ENCODE measurements at places on chromosomes 13 and 19. TPM values are rescaled to one million over a fixed set of nuclear protein-coding genes. Genes with fewer than 3 reads are reported as not detected.

Gene NLRP7
- total RNA-seq = not detected

Gene HSH2D
- 38.2 TPM for total RNA-seq

Gene LRFN3
- 8.3 TPM for total RNA-seq

Gene PDCD2L
- 35.2 TPM for total RNA-seq

Gene ADAMTSL5
- total RNA-seq = 2.5 TPM

Gene SH2D3A
- total RNA-seq = 23.2 TPM

Gene VSTM2B
- total RNA-seq = not detected

DNA sequence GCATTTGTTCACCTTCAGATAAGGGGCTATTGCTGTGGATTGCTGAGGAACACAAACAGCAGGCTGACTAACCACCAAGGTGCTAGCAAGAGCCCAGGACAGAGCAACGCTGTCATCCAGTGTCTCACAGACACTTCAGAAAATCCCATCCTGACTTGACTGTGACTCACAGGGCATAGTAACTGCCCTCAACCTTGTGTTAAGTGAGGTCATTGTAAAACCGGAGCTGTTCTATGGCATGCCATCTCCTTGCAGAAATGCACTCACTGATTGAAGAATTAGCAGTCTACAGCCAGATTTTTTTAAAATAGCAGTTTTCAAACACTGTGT, 51.1 kb downstream of the TNFRSF19 start:
- no peak overlapping the region for H3K4me3 ChIP-seq
- H3K27me3 ChIP-seq = peaks cover 4% of the 10 kb centered on the region
- H3K27ac ChIP-seq = no peak overlapping the region
- no peaks in the 10 kb centered on the region for H3K4me1 ChIP-seq
- H3K36me3 ChIP-seq = no peaks in the 10 kb centered on the region
- peak; percentile 37 for DNase-seq

GRCh38 chr13:46728777-46729176, 68.2 kb downstream of the ESD start:
- H3K27me3 ChIP-seq = no peaks in the 10 kb centered on the region
- H3K36me3 ChIP-seq = peaks cover 39% of the 10 kb centered on the region
- DNase-seq = peak; percentile 57

DNA sequence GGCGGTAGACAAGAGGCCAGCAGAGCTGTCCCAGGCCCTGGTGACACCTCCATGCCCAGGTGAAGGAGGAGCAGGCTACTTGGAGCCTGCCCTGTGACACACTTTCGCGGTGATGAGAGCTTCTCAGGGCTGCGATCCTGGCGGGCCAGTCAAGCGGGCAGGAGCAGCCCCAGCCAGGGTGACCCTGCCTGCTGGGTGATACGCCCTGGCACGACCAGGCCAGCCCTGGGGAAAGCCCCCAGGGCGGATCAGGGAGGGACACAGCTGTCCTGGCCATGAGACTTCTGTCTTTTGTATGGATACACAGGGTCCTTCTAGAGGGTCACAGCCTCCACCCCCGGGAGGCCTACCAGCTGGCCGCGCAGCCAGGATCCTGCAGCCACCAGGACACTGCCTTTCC, 13.1 kb downstream of the DNM2 start:
- DNase-seq = no peak
- no peaks in the 10 kb centered on the region for H3K27me3 ChIP-seq
- H3K4me3 ChIP-seq = no peak overlapping the region
- H3K27ac ChIP-seq = peak overlapping the region; percentile 87
- peaks cover 53% of the 10 kb centered on the region for H3K4me1 ChIP-seq

- no peaks in the 10 kb centered on the region for H3K27me3 ChIP-seq
- peaks cover 32% of the 10 kb centered on the region for H3K4me1 ChIP-seq
- DNase-seq = no peak
- no peak overlapping the region for H3K4me3 ChIP-seq
Observed at GRCh38 chr19:43447655-43448054, 17.8 kb downstream of the LYPD3 start.

- no peak overlapping the region for H3K27ac ChIP-seq
- H3K4me3 ChIP-seq = no peak overlapping the region
- no peaks in the 10 kb centered on the region for H3K27me3 ChIP-seq
- H3K36me3 ChIP-seq = peaks cover 12% of the 10 kb centered on the region
- DNase-seq = no peak
Observed at GRCh38 chr13:41212881-41213280, 18.5 kb upstream of the KBTBD7 start.

DNA sequence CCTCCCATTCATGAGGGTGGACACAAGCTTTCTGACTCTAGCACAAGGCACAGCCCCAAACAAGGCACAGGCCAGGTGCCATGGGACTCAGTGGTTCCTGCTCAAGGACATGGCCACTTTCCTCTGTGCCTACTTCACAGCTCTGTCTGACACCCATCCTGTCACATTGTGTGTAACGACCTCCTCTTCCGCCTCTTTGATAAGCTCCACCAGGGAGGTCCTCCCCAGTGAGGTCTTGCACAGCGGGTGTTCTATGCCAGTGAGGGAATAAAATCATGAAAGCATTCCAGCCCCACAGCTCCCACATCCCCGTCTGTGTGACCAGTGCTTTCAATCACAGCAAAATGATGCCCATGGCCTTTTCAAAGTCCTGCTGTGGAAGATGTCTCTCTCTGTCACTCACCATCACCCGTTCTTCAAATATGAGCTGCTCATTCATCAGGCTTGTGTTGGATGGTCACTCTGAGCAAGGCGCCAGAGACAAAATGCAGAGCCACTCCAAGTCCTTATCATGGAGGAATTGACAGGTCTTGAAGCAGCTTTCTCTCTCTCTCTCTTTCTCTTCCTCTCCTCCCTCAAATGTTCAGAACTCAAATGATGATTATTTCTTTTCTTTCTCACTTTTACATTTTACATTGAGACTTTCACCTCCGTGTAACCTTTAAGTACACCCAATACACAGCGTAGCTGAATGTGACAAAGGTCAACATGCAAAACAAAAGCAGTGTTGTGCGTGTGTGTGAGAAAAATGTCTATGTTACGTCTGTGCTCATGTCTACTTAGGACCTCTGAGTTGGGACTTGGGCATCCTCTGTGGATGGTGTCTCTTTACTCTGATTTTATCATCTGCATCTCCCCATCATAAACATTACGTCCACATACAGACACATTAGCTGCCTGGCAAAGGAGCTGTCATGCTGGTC, 8.0 kb upstream of the SPATA13 start:
- no peak overlapping the region for H3K27ac ChIP-seq
- no peaks in the 10 kb centered on the region for H3K4me1 ChIP-seq
- DNase-seq = no peak
- no peaks in the 10 kb centered on the region for H3K36me3 ChIP-seq
- H3K27me3 ChIP-seq = peaks cover 3% of the 10 kb centered on the region

- H3K4me3 ChIP-seq = peak overlapping the region; percentile 15
- peaks cover 46% of the 10 kb centered on the region for H3K4me1 ChIP-seq
- no peaks in the 10 kb centered on the region for H3K27me3 ChIP-seq
- H3K27ac ChIP-seq = peak overlapping the region; percentile 87
- peak; percentile 84 for DNase-seq
Observed at GRCh38 chr19:34217952-34218817, 36.2 kb upstream of the GARRE1 start.

DNA sequence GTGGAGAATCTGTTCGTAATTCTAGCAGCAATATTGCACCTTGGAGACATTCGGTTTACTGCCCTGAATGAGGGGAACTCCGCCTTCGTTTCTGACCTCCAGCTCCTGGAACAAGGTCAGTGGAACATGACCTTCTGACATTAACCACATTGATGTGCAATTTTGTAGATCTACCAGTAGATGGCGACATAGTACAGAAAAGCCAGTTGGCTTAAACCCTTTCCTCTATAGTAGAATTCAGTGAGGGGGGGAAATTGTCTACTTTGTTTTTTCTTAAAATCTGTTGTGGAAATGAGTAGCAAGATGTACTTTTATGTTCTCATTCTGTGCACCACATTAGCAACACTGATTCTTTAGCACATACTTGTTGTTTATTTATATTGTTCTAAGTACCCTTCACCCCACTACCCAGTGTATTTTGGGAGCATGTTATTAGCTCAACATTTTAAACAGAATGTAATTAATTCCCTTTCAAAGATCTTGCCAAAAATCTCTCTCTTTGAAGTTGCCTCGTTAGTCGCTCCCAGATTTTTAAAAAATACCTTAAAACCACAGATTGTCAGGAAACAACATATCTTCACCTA, 332.2 kb downstream of the MYO16 start:
- H3K4me3 ChIP-seq = no peak overlapping the region
- DNase-seq = peak; percentile 16
- H3K4me1 ChIP-seq = no peaks in the 10 kb centered on the region
- H3K36me3 ChIP-seq = no peaks in the 10 kb centered on the region
- H3K27ac ChIP-seq = no peak overlapping the region

- no peaks in the 10 kb centered on the region for H3K4me1 ChIP-seq
- no peaks in the 10 kb centered on the region for H3K36me3 ChIP-seq
- DNase-seq = no peak
- no peaks in the 10 kb centered on the region for H3K27me3 ChIP-seq
- H3K27ac ChIP-seq = no peak overlapping the region
Observed at GRCh38 chr13:82147526-82147925, 1734.7 kb downstream of the SLITRK1 start.

DNA sequence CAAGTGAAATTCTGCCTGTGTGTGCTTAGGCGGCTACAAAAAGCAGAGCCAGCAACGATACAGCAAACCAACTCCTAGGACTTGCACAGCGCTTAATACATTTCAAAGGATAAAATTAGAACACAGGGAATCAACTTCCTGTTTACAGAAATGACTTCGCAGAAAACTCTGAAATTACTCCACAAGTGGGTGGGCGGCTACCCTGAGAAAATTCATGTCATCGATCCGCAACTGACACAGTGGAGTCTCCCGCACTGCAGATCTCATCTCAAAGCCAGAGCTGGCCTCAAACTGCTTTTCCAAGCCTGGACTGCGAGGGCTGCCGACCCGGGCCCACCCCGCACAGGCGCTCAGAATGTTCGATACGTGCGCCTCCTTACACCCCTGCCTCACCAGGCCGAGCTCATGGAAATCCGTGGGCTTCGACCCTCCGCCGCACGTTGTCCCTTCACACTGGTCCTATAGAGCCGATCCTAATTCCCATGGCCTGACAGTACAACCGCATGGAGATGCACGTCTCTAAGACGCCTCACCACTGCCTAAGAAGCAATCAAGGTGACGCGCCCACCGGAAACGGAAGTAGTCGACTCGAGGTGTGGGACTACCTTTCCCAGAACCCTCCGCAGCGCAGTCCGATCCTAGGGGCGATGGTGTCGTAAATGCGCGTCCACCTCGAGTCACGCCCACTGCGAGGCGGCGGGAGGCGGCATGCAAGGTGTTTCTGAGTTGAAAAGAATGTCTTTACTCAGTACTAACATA, at the start of gene ZNF229:
Gene ZNF229 (minus strand): TSS at position 557 of the 759 bp plus-strand sequence. CDS start 5,625 bp downstream, outside the sequence.
- H3K27me3 ChIP-seq = peaks cover 2% of the 10 kb centered on the region
- peak; percentile 91 for DNase-seq
- H3K27ac ChIP-seq = peak within 1 kb of the TSS; percentile 84
- H3K4me1 ChIP-seq = peaks cover 10% of the 10 kb centered on the region
- H3K4me3 ChIP-seq = peak within 1 kb of the TSS; percentile 81

DNA sequence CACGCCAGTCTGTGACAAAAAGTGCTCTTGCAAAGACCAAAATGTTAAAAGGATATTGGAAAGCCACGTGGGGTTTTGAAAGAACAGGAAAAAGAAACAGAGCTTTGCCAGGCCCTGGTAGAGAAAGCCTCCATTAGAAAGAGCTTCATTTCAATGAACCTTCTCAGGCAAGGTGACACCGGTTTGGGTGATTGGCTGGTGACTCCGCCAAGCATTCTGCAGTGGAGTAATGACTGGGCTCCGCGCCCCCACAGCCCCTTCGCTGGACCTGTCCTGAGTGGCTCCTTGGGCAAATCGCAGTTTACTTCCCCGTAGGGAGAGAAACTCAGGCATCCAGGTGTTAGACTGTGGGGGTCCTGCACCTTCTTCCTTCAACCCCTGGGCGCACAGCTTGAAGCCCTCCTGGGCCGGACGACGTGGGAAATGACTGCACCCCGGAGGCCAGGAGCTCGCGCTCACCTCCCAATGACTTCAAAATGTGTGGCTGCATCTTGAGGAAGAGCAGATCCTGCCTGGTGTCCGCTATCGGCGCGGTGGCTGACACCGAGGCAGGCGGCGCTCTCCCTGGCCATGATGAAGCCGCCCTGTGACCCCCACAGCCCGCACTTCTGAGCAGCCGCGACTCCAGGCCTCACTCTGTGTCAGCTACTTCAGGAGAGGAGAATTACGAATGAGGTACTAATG, 444.6 kb upstream of the SGCG start:
- H3K4me3 ChIP-seq = no peak overlapping the region
- no peak for DNase-seq
- no peak overlapping the region for H3K27ac ChIP-seq
- H3K4me1 ChIP-seq = no peaks in the 10 kb centered on the region

DNA sequence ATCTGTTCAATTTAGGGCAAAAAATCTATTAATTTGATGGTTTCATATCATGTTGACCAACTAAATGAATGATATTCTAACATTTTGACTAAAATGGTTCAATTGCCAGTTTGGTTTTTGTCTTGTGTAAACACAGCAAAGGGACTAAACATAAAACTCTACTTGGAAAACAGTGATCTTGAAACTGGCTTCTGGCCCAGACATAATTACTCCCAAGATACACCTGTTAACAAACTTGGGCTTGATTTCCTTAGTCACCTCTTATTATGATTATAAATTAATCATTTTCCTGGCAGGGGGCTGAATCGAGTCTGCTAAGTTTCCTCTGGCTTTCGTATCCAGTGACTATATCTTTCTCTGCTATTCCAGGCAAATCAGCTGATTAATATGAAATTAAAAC, 78.0 kb upstream of the OXGR1 start:
- no peak for DNase-seq
- H3K27ac ChIP-seq = no peak overlapping the region
- no peaks in the 10 kb centered on the region for H3K36me3 ChIP-seq
- peaks cover 12% of the 10 kb centered on the region for H3K27me3 ChIP-seq

DNA sequence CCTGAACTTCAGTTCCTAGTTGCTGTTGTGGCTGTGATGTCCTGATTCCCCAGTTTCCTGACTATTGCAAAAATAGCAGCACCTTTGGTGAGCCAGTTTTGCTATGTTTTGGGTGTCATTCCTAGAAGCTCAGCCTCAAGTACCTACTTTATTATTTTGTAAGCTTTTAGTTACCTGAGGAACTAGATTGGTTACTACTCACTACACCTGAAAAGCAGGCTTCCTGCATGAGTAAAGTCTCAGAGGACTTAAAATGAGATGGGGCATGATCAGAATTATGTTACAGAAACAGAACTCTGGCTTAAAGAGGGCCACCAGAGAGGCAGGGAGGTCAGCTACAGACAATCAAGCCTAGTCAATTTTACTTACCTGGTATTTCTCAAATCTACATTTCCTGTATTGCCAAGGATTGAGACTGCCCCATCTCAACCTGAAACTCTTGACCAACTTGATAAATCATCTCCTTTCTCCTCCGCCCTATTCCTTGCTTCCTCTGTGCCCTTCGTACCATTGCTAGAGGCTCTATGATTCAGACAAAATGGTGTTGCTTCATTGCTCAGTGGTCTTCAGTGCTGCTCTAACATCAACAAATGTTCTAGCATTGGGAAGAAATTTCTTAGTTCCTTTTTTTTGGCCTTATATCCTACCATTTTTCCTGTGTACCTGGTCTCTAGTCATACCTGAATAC, 58.9 kb downstream of the RAP2A start:
- no peak for DNase-seq
- H3K27ac ChIP-seq = no peak overlapping the region
